Placental pericyte (primary cell): ENCODE measurements at places on chromosomes 13 and 19. TPM values are rescaled to one million over a fixed set of nuclear protein-coding genes. Genes with fewer than 3 reads are reported as not detected.

The FXYD3 gene
- total RNA-seq: not detected in 2 replicates

The RGL3 gene
- 1.4 and 2.4 TPM in 2 replicates for total RNA-seq

The OR7D4 gene
- total RNA-seq: not detected in 2 replicates

The LILRA1 gene
- total RNA-seq: not detected in 2 replicates

The ZNF439 gene
- 1.3 and 4.0 TPM in 2 replicates for total RNA-seq

The PSG4 gene
- total RNA-seq: 0.29 and 2.8 TPM in 2 replicates
